ENCODE measurements at places on chromosomes 4 and X. TPM values are rescaled to one million over a fixed set of nuclear protein-coding genes. Genes with fewer than 3 reads are reported as not detected.

GRCh38 chr4:85756938-85757337 lies 282.0 kb downstream of the ARHGAP24 start:
- DNase-seq = no peak

- DNase-seq = no peak
Observed at GRCh38 chr4:159284733-159285132, 181.9 kb downstream of the RAPGEF2 start.

- no peak for DNase-seq
Observed at GRCh38 chrX:152307936-152308335, 143.2 kb downstream of the GABRA3 start.

DNA sequence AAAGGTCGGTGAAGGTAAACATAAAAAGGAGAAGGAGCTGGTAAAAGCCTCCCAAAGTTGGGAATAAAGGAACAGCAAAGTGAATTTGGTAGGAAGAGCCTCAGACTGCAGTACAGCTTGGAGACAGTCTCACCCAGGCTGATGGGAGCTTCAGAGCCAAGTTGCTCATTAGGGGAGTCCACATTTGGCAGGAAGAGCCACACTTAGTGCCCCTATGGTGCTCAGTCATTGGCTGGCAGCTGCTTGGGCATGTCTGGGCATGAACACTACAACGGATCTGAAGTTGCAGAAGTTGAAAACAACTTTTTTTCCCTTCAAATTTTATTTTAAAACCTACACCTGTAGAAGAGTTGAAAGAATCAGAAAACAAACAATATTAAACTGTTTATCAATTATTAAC lies 2497.3 kb downstream of the ARAP2 start:
- DNase-seq = peak; percentile 43

DNA sequence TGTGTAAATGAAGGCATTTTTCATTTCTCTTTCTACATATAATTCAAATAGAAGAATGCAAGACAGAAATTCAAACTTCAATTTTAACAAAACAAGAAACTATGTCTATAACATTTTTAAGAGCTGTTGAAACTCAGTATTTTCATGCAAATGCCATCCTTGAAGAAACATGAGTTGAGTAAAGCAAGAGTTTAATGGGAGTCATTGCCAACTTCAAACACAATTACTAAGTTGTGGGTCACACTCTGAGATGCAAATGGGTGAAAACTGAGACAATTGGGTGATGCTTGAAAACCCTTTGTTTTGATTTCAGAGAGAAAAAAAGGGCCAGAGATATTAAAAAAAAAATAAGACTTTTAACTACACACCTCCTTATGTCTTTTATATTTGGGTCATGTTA lies 865.9 kb downstream of the FAT4 start:
- DNase-seq = no peak

DNA sequence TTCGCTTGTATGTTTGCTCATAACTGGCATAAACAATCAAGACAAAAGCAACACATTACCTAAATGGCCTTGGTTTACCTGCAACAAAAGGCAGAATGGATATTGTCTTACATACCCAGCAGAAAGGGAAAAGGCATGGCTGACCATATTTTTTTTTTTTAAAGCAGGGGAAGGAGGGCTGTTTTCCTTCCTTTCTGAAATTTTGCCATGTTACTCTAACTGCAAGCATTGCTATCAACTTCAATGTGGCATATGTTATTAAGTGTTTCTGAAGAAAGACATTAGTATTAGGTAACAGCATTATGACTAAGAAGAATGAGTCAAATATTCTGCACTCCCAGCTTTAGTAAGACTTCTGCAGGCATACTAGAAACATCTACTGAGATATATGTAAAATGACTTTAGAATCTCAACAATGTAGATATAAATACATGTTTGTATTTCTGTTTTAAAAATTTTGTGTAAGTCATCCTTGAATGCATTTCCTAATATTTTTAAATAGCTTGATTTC lies 512.6 kb upstream of the FAM241A start:
- DNase-seq = peak; percentile 55

- no peak for DNase-seq
Observed at GRCh38 chr4:125838202-125838601, 523.4 kb downstream of the FAT4 start.

GRCh38 chrX:66918511-66918910 lies 279.6 kb upstream of the EDA2R start:
- DNase-seq = no peak

GRCh38 chrX:47562615-47563243 lies 1.7 kb downstream of the ARAF start:
- DNase-seq = no peak

GRCh38 chr4:10877076-10877475 lies 192.5 kb upstream of the CLNK start:
- DNase-seq = peak; percentile 10

DNA sequence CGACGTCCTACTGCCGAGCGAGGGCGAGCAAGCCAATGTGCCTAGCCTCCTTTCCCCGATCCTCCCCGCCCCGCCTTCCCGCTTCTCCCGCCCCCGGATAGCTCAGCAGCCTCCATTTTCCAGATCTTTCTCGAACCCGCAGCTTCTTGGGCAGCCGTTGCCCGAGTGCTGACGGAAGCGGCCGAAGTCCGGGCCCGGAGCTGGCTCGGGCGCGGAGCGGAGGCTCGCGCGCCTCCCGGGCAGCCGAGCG lies 172 bp upstream of the HSPA4L start:
- peak; percentile 71 for DNase-seq

- no peak for DNase-seq
Observed at GRCh38 chr4:84894621-84895020, 71.9 kb downstream of the WDFY3 start.

DNA sequence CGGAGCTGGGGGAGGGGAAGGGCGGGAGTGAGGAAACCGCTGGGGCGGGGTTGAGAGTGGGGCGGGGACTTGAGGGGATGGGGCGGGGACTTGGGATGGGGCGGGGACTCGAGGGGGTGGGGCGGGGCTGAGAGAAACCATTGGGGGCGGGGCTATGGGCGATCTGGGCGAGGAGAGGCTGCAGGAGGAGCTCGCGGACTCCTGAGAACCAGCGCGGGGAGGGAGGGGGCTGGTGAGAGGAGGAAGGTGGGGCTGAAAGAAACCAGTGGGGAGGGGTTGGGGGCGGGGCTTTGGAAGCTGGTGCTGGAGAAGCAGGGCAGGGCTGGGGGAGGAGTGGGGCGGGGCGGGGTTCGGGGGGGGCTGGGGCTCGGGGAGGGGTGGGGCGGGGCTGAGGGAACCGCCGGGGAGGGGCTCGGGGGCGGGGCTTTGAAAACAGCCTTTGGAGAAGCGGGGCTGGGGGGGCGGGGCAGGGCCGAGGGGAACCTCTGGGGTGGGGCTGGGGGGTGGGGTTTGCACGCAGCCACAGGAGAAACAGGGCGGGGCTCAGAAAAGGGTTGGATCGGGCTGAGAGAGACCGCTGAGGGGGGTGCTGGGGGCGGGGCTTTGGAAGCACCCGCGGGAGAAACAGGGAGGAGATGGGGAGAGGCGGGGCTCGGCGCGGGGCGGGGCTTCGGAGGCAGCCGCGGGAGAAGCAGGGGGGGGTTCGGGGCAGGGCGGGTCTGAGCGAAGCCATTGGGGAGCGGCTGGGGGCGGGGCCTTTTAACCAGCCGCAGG lies 777 bp upstream of the EOLA2 start:
- DNase-seq = peak; percentile 73

- no peak for DNase-seq
Observed at GRCh38 chrX:66071126-66071525, 31.2 kb upstream of the VSIG4 start.

DNA sequence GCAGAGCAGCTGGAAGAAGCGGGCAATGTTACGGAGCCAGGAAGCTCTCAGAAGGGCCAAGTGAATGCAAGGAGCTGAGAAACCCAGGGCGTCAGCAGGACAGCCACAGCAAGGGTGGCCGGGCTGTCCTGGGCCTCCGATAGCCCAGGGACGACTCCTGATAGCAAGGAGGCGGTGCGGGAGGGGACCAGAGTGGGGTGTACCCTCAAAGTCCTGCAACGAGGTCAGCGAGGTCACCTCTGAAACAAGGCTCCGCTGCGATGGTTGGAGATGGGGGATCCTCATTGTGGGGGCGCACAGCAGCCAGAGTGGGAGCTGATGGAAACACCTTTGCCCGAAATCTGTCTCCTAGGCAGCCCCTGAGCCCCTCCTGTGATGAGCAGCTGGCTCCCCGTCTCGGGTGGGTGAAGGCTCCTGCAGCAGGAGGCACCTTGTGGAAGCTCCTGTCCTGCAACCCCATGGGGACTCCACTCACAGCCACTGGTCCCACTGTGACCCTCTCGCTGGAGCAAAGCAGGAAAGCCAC lies 4.3 kb upstream of the CCNQ start:
- DNase-seq = no peak

DNA sequence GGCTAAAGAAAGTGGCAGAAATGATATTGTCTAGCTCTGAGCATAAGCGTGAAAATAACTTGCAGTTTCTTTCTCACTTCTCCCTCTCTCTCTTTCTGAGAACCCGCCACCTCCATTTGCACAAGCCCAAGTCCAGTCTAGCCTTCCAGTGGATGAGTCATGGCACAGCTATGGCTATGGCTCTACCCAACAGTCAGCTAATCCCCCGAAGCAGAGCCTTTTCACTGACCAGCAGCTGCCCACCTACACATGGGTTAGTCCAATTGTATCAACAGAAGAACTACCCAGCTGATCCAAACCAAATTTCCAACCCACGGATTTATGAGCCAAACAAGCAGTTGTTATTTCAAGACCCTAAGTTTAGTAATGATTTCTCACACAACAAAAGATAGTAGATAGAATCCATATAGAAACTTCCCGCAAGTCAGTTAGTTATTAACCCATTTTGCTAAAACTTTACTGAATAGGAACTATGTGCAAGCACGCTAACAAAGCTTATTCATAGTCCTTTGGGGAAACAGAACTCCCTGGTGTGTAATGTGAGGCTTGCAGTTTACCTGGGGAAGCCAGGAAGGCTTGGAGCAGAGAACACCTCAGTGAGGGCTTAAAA lies 282.3 kb downstream of the INPP4B start:
- DNase-seq = peak; percentile 66

GRCh38 chrX:71621603-71622002 lies 3.3 kb upstream of the CXCR3 start:
- no peak for DNase-seq

GRCh38 chr4:6298035-6298434 lies 28.4 kb downstream of the WFS1 start:
- no peak for DNase-seq

DNA sequence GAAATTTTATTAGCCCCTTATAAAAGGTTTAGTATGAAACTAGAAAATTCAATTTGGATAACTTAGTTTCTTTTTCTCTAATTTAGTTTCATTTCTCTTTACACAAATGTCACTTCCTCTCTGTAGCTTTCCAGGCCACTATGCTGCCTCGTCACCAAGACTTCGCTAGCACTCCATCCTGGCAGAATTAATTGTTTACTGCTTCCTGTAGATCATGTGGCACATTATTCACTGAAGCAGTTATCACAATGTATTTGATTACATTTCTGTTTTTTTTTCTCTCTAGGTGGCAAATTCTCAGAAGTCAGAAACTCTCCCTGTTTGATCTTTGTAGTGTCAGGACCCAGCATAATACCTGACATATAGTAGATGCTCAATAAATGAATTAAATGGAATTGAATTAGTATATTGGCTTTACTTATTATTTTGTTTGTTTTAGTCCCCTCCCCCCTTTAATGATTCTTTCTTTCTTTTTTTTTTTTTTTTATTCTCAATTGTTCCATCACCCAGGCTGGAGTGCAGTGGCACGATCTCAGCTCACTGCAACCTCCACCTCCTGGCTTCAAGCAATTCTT lies 9.3 kb upstream of the SAT1 start:
- no peak for DNase-seq

DNA sequence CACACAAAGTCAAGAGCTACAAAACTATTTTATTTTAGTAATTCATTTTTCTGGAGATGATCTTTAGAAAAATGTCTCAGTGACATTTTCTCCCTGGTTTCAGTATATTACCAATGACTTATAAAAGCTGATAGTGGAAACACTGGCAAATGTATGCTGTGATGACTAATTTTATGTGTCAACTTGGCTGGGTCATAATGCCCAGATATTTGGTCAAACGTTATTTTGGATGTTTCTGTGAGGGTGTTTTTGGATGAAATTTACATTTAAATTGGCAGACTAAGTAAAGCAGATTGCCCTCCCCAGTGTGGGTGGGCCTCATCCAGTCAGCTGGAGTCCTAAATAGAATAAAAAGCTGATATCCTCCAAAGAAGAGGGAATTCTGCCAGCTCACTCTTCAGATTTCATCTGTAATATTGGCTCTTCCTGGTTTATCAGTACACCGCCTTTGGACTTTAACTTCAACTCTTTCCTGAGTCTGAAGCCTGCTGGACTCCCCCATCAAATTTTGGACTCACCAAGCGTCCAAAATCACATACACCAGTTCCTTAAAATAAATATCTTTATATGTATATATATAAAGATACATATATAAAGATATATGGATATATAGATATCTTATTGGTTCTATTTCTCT lies 31.2 kb upstream of the RAB40A start:
- no peak for DNase-seq

- peak; percentile 91 for DNase-seq
Observed at GRCh38 chrX:47217121-47217851, 1.2 kb upstream of the CDK16 start.

- no peak for DNase-seq
Observed at GRCh38 chr4:59525885-59526284, 1674.2 kb upstream of the ADGRL3 start.

DNA sequence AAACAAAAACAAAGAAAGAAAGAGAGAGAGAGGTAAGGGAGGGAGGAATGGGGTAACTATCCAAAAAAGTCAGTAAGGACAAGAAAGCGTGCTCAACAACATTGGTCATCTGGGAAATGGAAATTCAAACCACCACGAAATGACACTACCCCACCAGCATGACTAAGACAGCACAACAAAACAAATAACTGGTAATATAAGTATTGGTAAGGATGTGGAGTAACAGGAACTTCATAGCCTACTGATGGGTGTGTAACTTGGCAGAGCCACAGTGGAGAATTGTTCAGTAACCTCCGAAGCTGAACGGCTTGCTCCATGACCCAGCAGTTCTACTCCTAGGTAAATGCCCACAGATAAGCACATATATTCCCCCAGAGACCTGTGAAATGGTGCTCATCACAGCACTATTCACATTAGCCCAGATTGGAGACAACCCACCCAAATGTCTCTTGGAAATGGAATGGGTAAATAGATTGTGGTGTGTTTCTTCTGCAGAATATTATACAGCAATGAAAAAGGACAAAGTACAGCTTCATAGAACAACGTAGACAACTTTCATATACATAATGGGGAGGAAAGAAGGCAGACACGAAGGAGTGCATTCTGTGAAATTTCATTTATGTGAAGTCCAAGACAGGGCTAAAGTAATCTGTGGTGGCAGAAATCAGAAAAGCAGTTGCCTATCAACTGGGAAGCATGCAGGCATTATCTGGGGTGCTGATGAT lies 95.5 kb upstream of the ATP6AP2 start:
- no peak for DNase-seq

GRCh38 chr4:181432335-181432734 lies 810.9 kb upstream of the TENM3 start:
- no peak for DNase-seq

- DNase-seq = no peak
Observed at GRCh38 chr4:152556283-152556682, 20.4 kb upstream of the FBXW7 start.

Gene GPR143
- 1.3 TPM for total RNA-seq

Gene GPC3
- total RNA-seq = 0.11 TPM

Gene CPLX1
- total RNA-seq = 0.10 TPM

Gene NAA11
- total RNA-seq = not detected

Gene PHOX2B
- not detected for total RNA-seq

Gene FGF13
- total RNA-seq = not detected

Gene MFAP3L
- 6.9 TPM for total RNA-seq

Gene ADAM29
- total RNA-seq = not detected

Gene RIPPLY1
- total RNA-seq = not detected

Gene AVPR2
- not detected for total RNA-seq
